SK-N-MC (cell line): ENCODE measurements at places on chromosomes 4 and X.

DNA sequence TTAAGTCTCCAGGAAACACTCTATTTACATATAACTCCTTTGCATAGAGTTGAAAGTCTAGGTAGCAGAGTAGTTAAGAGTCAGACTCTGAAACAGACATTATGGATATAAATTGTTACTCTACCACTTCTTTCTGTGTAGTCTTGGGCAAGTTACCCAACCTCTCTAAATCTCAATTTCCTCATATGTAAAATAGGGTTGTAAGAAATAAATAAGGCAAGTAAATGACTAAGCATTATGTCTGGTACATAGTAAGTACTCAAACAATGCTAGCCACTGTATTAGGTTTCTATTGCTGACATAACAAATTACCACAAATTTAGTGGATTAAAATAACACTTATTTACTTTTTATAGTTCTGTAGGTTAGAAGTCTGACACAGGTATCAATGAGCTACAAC lies 394.1 kb downstream of the PRDM5 start:
- DNase-seq: no peak

GRCh38 chr4:19317377-19317776 lies 934.3 kb upstream of the SLIT2 start:
- DNase-seq: no peak

DNA sequence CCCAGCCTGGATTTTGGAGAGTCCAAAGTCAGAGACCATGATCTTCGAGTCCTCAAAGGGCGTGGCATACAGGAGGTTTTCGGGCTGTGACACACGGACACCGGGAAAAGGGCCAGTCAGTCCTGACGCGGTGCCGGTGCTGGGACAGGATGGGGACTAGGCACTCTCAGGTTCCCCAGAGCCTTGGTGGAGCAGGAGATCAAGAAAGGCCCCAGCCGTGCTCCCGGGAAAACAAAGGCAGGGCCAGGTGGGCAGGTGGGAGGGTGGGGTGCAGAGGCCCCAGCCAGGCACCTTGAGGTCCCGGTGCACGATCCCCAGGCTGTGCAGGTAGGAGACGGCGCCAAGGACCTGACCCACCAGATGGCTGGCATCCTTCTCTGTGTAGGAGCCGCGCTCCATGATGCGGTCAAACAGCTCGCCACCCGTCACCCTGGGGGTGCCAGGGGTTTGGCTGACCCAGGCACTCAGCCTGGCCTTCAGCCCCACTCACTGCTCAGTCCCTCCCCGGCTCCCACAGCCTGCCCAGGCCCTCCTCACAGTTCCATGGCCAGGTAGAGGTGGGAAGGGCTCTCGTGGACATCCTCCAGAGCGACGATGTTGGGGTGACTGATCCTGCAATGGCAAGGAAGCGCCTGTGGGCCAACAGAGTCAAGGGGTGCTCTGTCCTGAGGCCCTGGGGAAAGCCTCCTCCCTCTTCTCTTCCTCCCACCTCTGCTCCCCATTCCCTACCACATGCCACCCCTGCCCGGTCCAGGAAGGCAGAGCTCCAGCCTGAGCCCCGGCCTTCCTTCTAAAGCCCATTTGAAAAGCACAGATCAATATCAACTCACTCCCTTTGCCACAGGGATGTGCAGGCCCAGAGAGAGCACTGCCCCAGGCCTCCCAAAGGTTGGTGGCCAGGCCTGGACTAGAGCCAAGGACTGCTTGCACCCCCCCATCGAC lies 1.8 kb downstream of the PNCK start:
- DNase-seq: no peak

- no peak for DNase-seq
Measured at GRCh38 chrX:79524642-79525041, 157.5 kb upstream of the ITM2A start.

- no peak for DNase-seq
Measured at GRCh38 chr4:61541459-61541858, 341.3 kb downstream of the ADGRL3 start.

DNA sequence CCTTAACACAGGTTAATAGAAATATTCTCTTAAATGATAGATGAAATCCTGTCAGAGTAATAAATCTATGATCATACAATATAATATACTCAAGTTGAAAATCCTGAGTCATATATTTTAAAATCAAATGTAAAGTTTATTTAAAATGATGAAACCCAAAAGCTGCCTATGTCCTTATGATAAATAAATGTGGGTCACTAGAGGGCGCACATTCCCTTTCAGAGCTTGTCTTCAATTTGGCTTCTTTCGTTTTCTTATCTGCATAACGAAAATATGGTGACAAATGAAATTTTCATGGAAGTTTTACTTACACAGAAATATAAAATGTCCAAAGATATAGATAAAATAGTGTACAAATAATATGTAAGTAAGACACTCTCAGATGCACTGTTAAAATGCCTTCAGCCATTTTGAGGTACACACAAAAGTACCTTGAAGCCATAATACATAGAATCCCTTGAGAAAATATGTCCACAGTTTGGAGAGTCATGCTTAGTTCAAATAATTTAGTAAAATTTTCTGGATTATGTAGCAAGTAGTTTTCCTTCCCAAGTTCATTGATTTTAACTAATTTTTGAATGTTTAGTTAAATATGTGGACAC lies 680.4 kb downstream of the DMD start:
- DNase-seq: peak; percentile 32

DNA sequence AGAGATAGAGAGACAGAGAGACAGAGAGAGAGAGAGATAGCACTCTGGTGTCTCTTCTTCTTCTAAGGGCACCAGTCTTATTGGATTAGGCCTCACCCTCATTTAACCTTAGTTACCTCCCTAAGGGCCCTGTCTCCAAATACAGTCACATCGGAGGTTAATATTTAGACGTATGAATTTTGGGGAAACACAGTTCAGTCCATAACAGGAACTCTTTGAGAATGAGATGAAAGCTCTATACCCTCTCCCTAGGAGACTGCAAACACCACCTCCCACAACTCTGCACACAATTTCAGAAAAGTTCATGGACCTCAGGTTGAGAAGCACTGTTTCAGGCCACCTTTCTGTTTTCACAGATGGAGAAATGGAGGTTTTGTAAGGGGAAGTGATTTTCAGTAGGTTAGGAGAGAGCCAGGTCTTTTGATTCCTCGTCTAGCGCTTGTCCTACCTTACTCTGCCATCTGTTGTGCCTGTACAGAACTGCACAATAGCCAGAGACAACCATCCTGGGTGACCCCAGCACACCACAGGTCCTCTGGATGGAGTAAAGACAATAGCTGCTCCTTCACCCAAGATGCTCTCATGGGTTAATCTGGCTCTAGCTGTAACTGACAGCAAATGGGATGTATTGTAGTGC lies 16.9 kb upstream of the LOC101059915 start:
- no peak for DNase-seq

- DNase-seq: no peak
Measured at GRCh38 chrX:13855689-13856450, 39.0 kb upstream of the GPM6B start.

DNA sequence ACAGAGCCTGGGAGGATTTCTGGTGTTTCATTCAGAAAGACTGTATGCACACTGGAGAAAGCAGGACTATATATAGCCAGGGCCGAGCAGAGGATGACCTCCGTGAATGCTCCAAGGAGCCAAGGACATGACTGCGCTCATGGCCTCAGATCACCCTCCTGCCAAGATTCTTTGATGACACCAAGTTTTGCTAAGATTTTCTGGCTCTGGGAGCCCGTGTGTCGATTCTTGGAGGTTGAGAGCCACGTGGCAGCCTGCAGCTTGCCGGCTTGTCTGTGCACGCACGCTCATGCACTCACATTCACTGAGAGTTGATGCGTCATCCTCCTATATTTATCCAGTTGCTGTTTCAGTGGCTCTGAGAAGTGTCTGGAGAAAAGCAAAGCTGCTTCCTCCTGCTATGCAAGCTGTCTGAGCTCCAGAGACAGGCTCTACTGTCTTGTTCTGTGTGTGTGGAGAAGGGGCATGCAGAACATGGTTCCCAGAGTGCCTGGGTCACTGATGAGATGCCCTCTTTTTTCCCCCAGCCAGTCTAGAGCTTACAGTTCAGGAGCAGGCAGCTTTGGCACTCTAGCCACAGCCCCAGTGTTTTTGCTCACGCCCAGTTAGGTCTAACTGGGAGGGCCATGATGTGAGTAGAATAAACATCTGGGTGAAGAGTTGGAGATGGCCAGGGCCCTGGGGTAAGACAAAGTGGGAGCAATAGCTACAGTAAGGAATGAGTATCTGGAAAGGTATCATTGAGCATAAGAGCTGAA lies 64.9 kb upstream of the SCOC start:
- no peak for DNase-seq

DNA sequence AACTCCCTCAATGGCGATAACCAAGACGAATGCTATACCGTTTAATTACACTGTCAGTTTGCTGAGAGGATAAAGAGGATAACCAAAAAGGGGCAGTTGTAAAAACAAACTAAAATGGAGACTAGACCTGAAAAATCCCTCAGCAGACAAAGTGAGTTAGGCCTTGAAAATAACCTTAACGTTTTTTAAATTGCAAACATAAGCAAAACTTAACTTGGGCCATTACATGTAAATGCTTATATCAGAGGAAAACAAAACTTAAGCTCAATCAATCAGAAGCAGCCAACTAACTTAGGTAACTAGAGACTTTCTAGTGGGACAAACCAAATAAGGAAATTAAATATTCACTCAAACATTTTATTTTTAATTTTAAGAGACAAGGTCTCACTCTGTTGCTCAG lies 17.0 kb upstream of the TAPT1 start:
- no peak for DNase-seq

- DNase-seq: no peak
Measured at GRCh38 chrX:111168314-111168713, 72.3 kb downstream of the PAK3 start.

- DNase-seq: no peak
Measured at GRCh38 chr4:112523008-112523721, 7.2 kb upstream of the NEUROG2 start.
